ENCODE measurements at places on chromosomes 3 and 15.

- no peak for DNase-seq
Observed at GRCh38 chr3:159616234-159616825, 372.3 kb upstream of the IL12A start.

GRCh38 chr3:188863999-188864406 lies 307.8 kb upstream of the TPRG1 start:
- DNase-seq: no peak

- DNase-seq: no peak
Observed at GRCh38 chr3:13768453-13768852, 111.4 kb downstream of the WNT7A start.

- no peak for DNase-seq
Observed at GRCh38 chr3:56868706-56869105, 67.0 kb upstream of the ARHGEF3 start.

- DNase-seq: no peak
Observed at GRCh38 chr3:6799264-6799915, 61.5 kb upstream of the GRM7 start.

GRCh38 chr3:14278265-14278798 lies 99.7 kb downstream of the LSM3 start:
- DNase-seq: no peak

DNA sequence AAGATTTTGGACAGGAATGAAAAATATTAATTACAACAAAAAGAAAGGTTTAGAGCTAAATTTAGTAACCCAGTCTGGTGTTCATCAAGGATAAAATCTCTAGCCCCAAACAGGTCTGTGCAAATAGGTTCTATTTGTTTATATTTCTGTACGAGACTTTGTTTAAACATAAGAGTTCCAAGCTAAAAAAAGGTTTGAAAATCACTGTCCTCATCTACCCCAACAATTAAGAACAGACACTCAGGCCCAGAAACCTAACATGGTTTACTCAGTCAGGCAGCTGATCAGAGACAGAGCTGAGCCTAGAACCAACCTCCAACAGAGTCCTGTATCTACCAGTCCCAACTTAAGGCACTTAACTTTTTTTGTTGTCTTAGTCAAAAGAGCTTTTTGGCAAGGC lies 49.3 kb downstream of the SNX4 start:
- no peak for DNase-seq

DNA sequence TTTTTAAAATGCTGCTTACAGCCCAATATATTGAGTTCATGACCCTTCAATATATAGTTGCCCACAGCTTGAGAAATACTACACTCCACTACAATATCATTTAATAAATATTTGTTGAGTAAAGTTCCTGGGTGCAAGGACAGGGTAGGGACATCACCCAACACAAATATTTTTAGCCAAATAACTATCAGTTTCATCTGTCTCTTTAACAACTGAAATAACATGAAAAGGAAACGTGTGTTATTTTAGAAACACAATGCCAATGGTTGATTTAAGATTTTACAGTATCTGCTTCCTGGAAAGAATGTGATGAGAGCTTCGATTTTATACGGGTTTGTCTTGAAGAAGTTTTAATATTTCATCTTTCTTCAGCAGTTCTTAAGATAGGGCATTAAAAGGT lies 67.7 kb upstream of the CDV3 start:
- no peak for DNase-seq

- no peak for DNase-seq
Observed at GRCh38 chr3:45965653-45966052, 22.4 kb downstream of the CXCR6 start.

- DNase-seq: no peak
Observed at GRCh38 chr3:154953538-154953937, 126.6 kb upstream of the MME start.

DNA sequence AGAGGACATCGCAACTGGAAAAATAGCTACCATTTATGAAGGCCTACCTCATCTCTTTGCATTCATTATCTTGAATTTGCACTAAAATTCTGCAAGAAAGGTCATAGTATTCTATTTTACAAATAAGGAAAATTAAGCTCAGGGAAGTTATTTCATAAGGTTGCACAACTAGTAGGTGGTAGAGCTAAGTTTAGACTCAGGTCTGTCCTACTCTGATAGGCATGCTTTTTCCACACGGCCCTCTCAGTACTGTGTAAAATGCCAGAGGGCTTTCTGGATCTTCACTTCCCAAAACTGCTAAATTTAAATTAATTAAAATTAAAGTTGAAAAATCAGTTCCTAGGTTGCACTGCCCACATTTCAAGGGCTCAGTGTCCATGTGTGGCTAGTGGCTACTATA lies 18.3 kb downstream of the MAP2K1 start:
- no peak for DNase-seq

- DNase-seq: no peak
Observed at GRCh38 chr3:141242377-141243092, 10.9 kb downstream of the PXYLP1 start.

- DNase-seq: no peak
Observed at GRCh38 chr3:11907667-11908660, 61.3 kb upstream of the TAMM41 start.

- no peak for DNase-seq
Observed at GRCh38 chr3:118811236-118811732, 223.4 kb downstream of the IGSF11 start.

GRCh38 chr15:36323615-36324014 lies 255.8 kb upstream of the CDIN1 start:
- no peak for DNase-seq

- no peak for DNase-seq
Observed at GRCh38 chr3:126300761-126301481, 56.3 kb downstream of the KLF15 start.

DNA sequence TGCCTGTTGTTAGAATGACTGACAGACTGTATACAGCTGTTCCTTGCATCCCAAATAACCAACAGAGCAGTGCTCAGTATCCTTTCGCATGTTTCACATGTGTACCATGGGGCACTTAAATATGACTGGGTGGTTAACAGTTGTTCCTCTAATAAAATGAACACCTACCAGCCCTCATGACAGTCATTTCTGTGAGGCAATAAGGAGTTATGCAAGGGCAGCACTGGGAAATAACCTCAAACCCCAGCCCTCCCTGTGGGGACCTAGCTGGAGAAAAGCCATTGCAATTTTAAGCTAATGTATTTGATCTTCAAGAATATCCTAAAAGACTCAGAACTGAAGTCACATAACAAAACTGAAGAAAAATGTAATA lies 7.3 kb downstream of the RFT1 start:
- no peak for DNase-seq

- no peak for DNase-seq
Observed at GRCh38 chr3:44825264-44825925, 36.3 kb upstream of the TMEM42 start.

GRCh38 chr3:175433026-175433674 lies 574.0 kb downstream of the NAALADL2 start:
- DNase-seq: no peak

GRCh38 chr15:31391687-31392671 lies 65.3 kb downstream of the KLF13 start:
- DNase-seq: peak; percentile 39

DNA sequence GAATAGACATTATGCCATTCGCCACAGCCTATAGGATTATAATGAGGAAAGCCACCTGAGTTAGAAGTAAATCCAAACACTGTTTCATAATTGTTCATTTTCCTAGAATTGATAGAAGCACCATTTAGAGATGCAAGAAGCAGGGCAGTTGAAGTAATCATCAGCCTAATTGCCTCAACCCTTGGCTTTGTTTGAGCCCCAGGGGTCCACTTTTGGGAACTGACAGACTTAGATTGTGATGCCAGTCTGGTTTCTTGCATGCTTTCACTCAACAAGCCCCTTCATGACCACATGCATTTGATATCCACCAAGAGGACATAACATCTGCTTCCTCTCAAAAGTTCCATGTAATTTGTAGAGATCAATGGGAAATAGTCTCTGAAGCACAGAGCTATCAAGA lies 97.2 kb upstream of the COL8A1 start:
- DNase-seq: no peak

DNA sequence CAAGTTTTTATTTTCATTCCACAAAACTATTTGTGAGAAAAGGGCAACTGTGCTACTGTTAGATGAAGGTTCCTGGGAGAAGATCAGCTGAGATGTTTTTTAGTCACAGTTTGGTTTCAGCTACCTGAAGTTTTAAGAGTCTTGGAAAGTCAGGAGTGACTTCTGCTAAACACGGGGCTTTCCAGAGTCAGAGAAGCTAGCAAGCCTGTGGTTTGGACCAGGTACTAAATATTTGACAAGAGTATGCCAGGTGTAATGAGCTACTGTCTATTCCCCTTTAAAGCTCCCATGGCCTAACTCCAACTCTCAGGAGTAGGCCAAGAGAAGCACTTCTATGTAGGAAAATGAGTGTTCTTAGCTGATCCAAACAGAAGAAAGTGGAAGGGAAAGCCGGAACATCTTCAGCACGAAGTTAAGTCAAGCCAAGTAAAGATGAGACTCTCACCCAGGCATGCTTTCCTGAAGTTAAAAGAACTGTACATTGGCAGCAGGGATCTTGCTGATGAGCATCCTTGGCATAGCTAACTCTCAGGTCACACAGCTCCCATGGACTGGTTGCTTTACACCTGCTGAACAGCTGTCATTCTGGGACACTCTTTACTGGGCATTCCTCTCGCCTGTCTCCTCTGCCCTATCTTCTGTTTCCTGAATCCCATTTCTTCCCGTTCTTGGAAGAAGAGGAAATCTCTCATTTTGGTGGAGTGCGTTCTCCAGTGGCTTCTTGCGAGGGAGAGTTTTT lies 22.5 kb downstream of the TM4SF18 start:
- DNase-seq: no peak

- DNase-seq: no peak
Observed at GRCh38 chr15:62900071-62900802, 142.3 kb upstream of the TPM1 start.

- no peak for DNase-seq
Observed at GRCh38 chr3:182861348-182861747, 68.0 kb downstream of the ATP11B start.

DNA sequence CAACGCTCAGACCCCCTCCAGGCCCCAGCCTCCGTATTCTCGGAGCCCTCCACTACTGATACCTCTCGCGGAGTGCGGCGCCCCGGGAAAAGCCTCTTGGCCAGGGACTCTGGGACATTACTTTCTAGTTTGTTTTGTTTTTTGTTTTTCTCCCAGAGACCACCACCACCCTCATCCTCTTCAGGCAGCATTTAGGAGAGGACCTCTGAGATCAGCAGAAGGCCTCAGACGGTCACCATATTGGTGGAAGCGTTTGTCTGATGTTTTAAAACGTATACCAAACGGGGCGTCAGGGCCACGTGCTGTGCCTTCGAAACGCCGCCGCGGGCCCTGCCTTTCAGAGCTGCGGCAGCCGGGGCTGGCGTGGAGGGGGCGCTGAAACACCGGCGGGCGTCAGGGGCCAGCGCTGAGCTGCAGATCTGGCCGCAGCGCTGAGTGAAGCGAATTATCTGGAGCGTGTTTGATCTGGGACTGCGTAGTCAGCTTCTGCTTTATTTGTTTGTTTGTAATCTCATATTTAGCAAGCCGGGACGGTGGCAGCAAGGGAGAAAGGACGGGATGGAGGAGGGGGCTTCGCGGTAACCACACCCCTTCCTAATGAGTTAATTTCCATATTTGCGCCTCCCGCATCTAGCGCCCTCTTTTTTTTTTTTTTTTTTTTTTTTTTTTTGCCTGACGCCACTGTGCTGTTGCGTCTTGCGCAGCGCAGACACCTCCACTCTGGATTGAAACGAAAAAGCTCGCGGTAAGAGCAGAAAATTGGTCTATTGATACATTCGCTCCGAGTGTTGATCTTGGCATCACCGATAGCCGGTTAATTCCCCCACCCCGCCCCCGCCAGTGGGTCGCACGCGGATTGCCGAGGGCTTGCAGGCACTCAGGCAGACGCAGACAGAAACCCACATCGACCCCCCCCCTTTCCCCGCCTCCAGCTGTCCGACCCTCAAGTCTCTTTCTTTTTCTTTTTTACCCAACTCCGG lies 14.9 kb downstream of the SOX2 start:
- DNase-seq: no peak

DNA sequence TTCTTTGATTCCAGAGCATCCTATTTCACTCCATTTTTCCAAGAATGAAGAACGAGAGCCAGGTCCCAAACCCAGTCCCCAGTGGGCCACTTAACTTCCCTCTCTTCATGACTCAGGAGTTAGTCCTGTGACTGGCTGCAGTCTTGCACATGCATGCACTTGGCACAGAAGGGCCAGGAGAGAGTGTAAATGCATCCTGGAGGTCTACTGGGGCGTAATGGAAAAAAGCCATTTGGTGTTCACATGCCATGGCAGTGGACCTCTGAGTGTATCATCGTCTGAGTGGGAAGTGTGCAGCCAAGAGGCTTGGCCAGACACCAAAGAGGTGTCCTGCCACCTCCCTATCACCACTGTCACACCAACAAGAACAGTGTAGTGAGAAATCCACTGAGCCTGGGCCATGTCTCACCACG lies 15.1 kb upstream of the RFTN1 start:
- no peak for DNase-seq

DNA sequence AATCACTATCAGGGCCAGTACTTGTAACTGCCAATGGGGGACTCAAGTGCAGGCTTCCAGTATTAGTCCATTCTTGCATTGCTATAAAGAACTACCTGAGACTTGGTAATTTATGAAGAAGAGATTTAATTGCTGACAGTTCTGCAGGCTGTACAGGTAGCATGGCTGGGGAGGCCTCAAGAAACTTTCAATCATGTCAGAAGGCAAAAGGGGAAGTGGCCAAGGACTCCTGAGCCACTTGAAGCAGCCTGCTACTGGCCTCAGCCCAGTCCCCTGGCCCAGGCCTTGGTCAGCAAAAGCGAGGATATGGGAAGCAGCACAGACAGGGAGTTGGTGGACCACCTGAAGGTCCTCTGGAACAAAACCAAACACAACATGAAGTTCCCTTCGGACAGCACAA lies 29.2 kb upstream of the OR5K1 start:
- no peak for DNase-seq

DNA sequence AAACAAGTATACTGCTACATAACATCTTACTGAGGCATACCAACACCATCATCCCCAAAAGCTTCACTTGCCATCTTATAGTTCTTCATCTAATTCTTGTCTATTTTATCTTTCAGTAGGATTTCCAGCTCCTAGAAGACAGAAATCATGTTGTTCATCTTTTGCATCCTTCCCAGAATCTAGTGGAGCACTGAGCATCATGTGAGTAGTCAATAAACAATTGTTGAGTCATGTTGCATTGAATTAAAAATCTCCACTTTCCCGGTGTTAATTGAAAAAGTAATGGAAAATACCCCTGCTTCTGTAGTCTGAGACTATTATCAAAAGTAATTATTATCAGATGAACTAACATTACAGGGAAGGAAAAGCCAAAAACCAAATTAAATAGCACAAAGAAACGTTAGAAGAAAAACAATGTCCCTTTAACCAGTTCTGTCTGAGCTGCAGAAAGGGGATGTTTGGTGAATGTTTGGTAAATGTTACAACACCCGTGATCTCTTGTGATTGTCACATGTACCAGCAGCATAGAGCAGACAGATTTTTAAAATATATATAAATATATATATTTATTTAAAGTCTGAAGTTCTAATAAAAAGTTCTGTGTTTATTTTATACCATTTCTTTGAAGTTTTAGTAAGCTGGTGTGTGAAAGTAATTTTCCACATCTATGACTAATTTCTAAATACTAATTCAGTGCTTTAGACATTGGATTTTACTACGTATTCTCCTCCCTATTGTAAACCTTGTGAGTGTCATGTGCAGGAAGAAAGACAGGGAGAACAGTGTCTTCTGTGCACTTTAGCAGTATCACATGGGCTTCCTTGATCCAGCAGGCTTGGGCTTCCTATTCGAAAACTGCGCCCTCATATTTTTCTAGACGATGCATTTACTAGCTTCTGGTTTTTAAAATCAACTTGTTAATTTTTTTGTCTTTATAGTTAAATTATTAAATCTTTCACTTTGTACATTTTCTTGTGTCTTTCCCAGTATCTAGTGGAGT lies 85.6 kb downstream of the RAP2B start:
- DNase-seq: no peak

GRCh38 chr3:15327941-15328340 lies 4.4 kb downstream of the SH3BP5 start:
- DNase-seq: no peak

All from activated CD4-positive, CD25-positive, alpha-beta regulatory T cell treated with anti-CD3 and anti-CD28 coated beads, Interleukin-2, amount 50 U/mL, for 16 hours (primary cell).